Umbilical cord (tissue), 2 donors: ENCODE measurements at places on chromosomes 1 and 21.

DNA sequence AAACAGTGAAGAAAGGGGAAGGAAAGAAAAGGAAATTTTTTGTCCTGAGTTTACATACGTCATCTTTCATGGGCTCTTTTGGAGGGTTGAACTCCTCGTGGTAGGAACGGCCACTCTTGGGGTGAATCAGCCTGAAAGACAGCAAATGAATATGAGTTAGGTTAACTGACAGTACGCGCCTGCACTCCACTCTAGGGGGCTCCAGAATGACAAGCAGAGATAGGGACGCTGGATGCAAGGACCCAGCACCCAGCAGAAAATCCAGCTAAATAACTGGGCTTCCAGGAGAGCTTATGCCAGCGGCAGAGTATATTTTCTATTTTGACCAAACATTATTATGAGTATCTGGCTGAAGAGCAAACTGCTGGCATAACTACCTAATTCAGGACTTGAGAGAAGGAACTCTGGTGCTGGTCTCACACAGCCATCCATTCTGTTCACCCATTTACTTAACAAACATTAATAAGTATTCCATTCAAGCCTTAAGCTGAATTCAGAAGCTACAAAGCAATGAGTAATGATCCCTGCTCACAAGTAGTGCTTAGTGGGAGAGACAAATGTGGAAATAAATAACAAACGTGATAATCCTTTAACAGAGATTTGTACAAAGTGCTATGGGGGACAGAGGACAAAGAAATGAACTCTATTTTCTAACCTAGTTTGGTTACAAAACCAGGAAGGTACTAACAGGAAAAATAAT is 22.1 kb downstream of the AK2 start:
- DNase-seq = no peak

DNA sequence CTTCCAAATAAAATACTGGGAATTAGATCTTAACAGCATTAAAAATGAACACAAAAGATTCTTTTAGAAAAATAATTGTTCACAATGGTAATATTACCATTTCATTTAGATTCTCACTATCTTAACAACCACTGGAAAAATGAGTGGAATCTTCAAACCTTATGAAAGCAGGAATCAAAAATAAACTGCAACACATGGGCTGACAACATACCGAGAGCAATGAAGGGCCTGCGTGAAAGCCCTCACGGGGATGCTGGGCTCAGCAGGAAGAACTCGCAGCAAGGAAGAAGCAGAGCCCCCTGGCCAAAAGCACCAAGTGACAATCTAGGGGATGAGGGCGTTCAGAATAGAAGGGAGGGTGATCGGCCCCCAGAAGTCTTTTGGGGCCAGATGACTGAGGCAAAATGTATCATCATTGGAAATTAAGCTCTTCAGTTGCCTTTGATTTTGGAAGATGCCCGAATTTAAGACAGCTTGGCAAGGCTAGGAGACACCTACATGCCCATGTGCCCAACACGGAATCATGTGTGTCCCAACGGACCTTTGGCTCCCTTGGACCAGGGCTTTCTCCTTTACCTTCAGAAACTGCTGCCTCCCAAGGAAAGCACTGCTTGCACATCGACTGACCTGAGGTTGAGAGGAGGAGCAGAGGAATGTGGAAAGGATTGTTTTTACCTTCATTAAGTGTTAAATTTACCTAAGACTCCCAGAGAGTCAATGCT is 103.9 kb downstream of the TGFBR3 start:
- no peak for DNase-seq

DNA sequence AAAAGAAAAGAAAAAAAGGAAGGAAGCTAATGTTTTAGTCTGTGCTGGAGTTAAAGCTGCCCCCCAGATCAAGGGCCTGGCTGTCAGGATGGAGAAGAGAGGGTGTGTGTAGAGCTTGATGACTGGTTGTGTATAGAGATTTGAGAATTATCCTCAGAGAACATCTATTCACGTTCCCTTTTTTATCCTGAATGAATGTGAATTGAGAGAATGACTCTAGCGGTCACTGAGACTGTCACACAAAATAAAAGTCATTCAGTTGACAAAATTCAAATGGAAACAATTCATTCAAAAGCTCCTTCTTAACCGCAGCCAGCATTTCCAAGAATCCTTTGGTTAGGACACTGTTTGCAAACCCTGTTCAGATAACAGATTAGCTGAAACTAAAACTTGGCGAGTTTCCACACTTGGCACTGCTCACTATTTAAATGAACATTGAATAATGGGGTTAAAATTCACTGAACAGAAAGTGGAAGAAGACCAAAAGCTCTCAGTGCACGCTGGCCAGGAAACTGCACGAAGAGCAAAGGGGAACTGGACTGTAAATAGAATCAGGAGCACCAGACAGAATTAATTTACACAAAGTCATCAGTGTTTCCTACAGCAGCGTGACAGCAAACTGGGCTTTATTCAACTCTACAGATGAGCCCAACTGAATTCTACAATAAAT is 13.6 kb upstream of the FAM89A start:
- DNase-seq = peak; percentile 37

DNA sequence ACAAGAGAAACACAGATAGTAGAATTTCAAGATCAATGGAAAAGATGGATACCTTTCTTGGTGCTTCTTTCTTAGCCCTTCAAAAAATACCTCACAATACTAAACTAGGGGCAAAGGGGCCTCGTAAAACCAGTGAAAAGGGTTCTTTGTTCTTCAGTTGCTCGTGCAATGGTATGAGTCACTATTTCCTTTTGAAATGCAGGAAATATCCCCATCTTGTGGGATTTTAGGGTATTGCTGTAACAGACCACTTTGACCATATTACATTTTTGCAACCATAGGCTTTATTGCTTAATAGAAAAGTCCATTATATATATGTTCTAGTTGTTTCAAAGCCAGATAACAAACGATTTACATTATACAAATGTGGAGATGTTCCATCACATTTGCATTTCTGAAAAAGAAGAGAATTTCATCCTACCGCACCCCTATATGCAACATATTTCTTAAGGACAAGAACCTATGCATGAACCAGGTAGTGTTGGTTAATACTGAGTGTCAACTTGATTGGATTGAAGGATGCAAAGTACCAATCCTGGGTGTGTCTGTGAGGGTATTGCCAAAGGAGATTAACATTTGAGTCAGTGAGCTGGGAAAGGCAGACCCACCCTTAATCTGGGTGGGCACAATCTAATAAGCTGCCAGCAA is 88.6 kb upstream of the PKN2 start:
- DNase-seq = no peak

GRCh38 chr1:25806418-25806817 is 6.4 kb downstream of the SELENON start:
- DNase-seq = no peak

DNA sequence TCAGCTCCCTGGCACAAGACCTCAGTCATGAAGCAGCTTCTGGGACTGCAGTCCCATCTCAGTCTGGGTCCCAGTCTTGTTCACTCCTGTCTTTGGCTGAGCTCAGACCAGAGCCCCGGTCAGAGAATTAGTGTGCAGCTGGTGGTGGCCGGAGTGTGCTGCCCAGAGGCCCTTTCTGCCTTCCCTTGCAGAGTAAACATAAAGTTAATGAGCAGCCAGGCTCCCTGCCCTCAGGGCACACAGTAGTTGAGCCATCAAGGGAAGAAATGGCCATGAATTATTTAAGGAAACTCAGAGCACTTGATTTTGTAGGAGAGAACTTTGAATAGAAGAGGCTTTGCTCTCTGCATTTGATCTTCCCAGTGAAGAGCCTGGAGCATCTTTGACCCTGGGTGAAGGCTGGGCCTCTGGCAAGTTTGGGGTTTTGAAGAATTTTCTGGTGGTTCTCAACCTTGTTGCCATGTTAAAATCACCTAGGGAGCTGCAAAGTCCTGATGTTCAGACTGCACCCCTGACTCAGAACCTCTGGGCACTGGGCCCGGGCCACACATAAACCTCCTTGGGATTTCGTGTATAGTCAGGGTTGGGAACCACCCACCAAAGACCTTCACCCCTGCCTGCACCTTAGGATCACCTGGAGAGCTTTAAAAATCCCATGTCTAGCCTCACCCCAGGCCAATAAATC is 26.4 kb upstream of the SELENON start:
- no peak for DNase-seq

- peak; percentile 66 for DNase-seq
Measured at GRCh38 chr1:212606395-212607205, 2.0 kb upstream of the ATF3 start.

- DNase-seq = peak; percentile 43
Measured at GRCh38 chr1:115327270-115327669, 10.8 kb downstream of the NGF start.

GRCh38 chr1:184615301-184615700 is 139.4 kb downstream of the EDEM3 start:
- DNase-seq = no peak

DNA sequence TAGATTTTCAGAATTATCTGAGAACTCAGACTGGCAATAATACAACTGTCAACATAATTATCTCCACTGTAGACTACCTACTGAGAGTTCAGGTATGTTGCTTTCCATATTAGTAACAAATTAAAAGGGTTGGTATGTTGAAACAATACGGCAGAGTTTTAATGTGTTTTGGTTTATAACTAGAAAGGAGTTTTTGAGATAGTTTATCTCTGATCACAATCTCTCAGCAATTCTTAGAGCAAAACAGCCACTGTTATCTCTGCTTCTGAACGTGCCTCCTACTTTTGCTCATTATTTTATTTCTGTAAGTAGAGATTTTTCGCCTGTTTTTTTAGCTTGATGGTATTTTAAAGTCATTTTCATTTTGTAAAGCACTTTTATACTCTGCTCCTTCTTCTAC is 118.7 kb downstream of the ZP4 start:
- DNase-seq = no peak

GRCh38 chr1:212515329-212515760 is 82.6 kb downstream of the NENF start:
- DNase-seq = no peak

- no peak for DNase-seq
Measured at GRCh38 chr1:220239213-220239612, 33.0 kb downstream of the RAB3GAP2 start.

- no peak for DNase-seq
Measured at GRCh38 chr1:37723390-37724078, 31.2 kb downstream of the CDCA8 start.

DNA sequence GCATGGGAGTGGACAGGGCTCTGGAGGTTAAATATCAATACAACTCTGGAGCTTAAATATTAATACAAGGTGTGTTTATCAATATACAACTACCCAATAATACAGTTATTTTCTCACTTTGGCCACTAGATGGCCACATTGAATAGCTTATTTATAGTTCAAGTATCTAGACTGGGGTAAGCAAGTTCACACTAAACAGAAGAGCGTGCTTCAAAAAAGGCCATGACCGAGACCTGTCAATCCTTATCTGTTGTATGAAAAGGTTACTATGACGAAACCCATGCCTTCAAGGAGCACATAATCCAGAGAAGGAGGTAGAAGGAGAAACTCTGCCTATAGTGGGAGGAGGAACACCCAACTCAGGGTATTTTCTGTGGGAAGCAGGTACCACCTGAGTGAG is 29.1 kb downstream of the CHML start:
- DNase-seq = peak; percentile 68

GRCh38 chr1:201001962-201002361 is 21.6 kb downstream of the KIF21B start:
- DNase-seq = no peak

GRCh38 chr1:23506376-23507107 is 22.6 kb upstream of the ASAP3 start:
- DNase-seq = no peak

- peak; percentile 60 for DNase-seq
Measured at GRCh38 chr1:223129229-223129901, 13.7 kb downstream of the TLR5 start.

GRCh38 chr1:206472454-206472853 is 2.2 kb downstream of the IKBKE start:
- peak; percentile 31 for DNase-seq

DNA sequence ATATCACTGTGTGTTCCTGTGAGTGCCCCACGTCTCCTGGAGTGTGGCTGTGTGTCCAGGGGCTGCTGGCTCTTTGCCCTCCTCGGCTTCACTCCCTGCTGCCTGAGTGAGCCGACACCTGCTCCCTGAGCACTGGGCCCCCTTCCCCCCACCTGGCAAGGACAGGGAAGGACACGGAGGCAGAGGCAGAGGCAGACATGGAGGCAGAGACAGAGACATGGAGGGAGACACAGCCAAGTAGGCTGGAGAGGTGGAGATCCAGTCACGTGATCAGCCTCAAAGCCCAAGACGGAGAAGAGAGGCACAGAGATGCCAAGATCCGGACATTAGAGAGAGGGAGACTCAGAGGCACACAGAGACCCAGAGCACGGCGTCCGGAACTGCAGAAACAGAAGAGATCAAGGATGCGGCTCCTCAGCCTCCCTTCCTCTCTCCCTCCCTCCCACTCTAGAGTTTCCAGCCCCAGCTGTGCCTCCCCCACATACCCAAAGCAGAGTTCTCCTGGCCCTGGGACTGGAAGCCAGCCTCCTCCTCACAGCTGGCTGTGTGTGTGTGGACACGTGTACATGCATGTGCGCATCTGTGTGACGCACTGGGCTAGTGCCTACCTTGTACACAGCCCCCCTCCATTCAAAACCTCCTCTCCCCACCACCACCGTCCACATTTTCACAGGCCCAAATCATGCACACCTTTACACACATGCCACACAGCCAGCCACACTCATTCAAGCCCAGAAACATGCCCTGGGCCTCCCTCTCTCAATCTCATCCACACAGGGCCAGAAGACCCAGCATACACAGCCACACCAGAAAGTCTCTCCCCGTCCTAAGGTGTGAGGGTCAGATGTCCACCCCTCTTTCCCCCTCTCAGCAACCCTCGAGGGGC is 39.1 kb upstream of the WASF2 start:
- DNase-seq = peak; percentile 95

DNA sequence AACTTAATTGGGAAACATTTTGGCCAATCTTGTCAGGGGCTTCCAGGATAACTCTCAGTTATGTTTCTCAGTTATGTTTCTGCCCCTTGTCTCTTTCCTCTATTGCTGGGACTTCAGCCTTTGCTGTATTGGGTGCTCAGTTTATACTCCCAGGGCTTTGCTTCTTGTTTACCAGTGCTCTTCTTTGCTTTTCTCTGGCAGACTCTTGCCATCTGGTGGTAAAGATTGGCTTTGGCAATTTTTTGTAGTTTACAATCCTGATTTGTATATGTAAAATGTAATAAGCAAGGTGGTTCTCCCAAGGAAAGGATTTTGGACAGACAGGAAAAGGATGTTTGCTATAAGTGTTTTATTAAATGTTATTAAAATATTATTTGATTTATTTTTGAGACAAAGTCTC is 37.9 kb downstream of the FABP3 start:
- peak; percentile 44 for DNase-seq

DNA sequence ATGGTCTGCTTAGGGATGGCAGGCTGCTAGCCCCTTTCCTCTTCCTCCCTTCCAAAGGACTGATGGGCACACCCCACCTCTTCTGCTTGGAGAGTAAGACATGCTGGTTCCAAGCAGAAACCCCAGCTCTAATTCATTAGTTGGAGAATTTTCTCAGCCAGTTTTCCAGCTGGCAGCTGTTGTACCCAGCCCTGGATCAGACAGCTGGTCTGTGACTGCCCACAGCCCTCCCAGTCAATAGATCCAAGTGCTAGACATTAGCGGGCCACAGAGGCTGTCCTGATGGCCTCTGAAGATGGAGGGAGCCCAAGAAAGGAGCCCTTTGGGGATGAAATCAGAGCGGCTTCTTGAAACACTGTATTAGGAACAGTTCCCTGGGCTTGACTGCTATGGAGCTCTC is 35.8 kb downstream of the ACOT11 start:
- no peak for DNase-seq
